ENCODE measurements at places on chromosomes 13 and 19.

- DNase-seq: no peak
Observed at GRCh38 chr19:49151267-49152118, 3.7 kb downstream of the HRC start.

DNA sequence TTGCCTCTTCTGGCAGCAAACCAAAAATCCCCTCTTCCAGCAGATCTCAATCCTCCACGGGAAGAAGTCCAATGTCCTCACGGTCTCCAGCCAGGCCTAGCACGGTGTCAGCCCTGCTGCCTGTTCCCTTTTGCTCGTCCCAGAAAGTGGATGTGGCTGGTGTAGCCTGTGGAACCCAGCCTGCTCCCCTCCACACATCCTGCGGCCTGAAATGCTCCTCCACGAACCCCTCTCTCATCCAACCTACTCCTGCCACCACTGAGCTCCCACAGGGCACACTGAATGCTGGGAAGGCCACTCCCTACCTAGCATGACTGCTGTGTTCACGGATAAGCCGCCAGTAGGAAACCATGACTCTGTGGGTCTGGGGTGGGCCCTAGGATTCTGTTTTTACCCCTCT, 3.0 kb downstream of the MBOAT7 start:
- DNase-seq: no peak

- no peak for DNase-seq
Observed at GRCh38 chr19:1551068-1552040, 16.8 kb downstream of the MEX3D start.

GRCh38 chr13:111508164-111508870, 187.9 kb downstream of the TEX29 start:
- DNase-seq: no peak

- no peak for DNase-seq
Observed at GRCh38 chr19:54551950-54552912, 21.4 kb upstream of the LILRA2 start.

GRCh38 chr19:56949626-56950025, 109.1 kb upstream of the PEG3 start:
- no peak for DNase-seq

DNA sequence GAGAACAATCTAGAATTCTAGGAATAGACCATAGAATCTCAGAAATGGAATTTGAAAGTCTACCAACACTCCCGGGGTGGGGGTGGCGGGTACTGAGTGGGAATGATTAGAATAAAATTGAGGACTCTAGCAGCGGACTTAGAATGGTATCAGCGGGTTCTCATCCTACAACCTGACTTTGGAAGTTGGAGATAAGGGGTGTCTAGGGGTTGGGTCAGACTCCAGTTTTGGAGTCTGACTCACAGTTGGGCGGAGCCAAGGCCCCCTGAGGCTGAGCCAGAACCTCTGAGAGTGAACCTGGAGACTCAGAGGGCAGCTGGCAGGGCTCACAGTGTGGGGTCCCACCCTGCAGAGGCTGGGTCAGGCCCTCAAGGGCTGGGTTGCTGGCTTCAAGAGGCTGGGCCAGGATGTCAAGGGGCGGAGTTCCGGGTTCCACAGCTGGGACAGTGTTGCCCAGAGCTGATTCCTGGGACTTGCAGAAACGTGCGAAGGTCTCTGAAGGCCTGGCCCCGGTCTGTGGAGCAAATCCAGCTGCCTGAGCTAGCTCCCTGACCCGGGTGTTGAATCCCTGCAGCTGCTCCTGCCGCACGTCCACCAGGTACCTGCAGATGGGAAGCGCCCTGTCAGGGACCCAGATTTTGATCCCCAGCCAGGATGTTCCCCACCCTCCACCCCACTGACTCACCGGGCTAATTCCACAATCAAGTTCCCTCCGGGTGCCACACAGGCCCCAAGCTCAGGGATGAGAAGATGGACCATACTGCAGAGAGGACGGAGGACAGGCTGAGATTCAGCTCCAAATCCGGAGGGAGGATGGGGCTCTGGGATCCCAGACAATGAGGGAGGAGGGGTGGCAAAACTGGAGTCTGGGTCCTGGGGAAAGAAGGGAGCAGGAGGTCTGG, 1.6 kb upstream of the TNNI3 start:
- no peak for DNase-seq

DNA sequence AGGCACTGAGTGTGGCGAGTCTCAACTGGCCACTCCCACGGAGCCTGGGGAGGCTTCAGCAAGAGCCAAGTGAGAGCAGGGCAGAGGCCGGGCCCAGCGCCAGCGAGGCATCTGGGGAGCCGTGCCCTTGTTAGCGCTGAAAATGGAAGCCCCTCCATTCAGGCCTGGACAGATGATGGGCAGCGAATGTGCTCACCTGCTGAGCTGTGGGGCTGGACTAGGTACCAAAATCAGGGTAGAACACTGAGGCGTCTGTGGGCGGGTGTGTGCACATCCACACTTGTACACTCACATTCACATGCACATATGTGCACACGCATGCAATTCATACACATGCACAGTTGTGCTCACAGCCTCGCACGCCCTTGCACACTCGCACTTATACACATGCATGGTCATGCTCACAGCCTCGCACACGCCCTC, 20.7 kb downstream of the NAXD start:
- DNase-seq: no peak

GRCh38 chr13:109833940-109834339, 47.6 kb upstream of the IRS2 start:
- no peak for DNase-seq

DNA sequence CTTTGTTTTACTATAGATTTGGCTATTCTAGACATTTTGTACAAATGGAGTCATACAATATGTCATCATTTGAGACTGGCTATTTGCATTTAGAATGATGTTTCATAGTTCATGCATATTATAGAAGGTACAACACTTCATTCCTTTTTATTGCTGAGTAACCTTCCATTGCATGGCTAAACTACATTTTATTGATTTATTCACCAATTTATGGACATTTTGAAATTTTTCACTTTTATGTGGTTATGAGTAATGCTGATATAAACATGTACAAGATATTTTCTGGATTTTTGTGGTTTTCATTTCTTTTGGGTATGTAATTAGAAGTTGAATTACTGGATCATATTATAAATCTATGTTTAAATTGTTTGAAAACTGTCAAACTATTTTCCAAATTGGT, 710.3 kb upstream of the SLITRK5 start:
- DNase-seq: no peak

GRCh38 chr13:24168979-24169378, 8.5 kb downstream of the SPATA13 start:
- DNase-seq: no peak
